ENCODE measurements at places on chromosomes 6 and 20.

DNA sequence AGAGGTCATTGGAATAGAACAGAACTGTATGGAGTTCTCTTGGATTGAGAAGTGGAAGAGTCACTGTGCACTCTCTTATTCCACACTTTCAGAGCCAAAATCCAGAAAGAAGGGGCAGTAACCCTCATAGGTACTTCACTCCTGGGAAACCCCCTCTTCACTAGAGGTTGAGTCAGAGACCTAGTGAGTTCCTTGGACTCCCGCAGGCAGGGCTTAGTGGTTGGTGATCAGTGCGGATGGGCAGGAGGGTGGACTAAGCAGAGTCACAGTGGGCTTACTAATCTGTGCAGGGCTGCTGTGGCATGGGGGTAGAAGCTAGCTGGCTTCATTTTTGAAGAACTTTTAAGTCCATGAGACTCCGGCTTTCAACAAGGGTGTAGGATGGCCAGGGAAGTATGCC, 95.0 kb upstream of the MLN start:
- no peak for DNase-seq

GRCh38 chr20:37353285-37353849, 7.4 kb downstream of the SRC start:
- DNase-seq, result no peak

DNA sequence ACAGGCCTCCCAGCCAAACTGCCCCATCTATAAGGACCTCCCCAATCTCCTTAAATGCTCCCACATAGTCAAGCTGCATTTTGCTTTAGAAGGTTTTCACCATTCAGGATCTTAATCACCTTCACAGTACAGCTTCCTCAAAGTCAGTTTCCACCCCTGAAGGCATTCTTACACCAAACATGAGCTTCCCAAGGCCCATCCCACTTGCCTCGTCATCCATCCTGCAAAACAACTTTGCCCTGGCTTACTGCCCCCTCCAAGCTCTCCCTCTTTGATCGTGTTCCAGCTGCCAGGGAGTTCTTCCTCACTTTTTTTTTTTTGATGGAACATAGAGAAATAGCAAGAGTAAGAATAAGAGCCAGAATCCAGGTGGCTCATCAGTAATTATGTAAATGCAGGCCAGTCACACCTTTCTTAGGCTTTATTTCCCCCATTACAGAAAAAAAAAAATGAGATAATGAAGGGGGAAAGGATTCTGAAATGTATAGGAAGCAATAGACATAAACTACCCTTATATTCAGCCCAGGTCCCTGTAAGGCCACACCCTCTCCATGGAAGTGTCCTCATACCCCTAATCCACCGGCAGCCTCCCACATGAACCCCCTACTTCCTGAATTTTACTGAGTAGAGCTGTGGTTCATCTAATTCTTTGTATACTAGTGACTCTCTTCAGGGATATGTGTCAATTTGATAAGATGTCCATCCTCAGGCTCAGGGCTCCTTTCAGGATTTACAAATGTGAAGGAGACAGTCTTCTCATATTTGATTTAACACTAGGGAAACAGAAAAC, 12.7 kb downstream of the TRIM27 start:
- DNase-seq, result no peak

DNA sequence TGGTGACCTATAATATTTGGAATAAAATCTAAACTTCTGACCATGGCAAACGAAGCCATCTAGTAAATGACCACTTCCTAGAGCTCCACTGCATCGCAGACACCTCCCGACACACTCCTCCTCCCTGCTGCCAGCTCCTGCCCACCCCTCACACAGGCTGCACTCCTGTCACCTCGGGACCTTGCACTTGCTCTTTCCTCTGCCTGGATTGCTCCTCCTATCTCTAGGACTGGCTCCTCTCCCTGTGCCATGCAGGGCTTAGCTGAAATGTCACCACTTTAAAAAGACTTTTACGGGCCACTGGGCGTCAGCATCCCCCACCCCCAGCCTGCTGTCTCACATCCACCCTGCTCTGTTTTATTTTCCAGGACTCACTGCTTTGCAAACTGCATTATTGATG, 87.6 kb upstream of the MC3R start:
- no peak for DNase-seq

- no peak for DNase-seq
Observed at GRCh38 chr6:70592391-70593117, 25.8 kb downstream of the SDHAF4 start.

- no peak for DNase-seq
Observed at GRCh38 chr6:112149236-112149635, 61.8 kb downstream of the FAM229B start.

DNA sequence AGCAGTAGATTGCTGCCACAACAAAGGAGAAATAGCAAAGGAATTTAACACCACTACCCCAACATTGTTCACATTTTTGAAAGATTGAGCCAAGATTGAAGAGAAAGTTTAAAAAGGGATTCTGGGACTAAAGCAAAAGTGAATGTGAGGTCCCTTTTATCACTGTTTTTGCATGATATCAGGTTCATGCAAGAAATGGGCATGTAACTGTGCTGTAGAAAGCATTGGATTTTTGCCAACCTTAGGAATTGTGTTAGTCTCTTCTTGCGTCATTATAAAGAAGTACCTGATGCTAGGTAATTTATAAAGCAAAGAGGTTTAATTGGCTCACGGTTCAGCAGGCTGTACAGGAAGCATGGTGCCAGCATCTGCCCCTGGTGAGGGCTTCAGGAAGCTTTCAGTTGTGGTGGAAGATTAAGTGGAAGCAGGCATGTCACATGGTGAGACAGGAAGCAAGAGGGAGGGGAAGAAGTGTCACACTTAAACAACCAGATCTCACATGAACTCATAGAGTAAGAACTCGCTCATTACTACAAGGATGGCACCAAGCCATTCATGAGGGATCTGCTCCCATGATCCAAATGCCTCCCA, 4.6 kb upstream of the GJB7 start:
- DNase-seq, result no peak

- no peak for DNase-seq
Observed at GRCh38 chr6:26375270-26375669, 7.6 kb upstream of the BTN2A2 start.

DNA sequence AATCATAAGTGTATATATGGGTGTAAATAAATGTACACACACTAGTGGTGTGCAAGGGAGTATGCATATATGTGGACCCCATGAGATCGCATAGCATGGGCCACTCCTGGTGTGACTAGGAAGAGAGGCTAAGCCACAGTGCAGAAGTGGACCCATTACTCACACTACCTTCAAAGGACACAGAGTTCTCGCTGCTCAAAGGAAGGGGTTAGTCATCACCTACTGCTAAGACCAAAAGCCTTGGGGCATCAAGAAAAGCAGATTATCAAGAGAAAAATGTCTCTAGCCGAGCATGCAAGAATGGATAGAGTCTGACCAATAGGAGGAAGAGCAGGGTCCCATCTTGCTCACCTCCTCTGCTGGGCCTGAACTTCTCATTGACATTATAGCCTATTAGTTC, 195.5 kb downstream of the MAFB start:
- DNase-seq, result no peak

DNA sequence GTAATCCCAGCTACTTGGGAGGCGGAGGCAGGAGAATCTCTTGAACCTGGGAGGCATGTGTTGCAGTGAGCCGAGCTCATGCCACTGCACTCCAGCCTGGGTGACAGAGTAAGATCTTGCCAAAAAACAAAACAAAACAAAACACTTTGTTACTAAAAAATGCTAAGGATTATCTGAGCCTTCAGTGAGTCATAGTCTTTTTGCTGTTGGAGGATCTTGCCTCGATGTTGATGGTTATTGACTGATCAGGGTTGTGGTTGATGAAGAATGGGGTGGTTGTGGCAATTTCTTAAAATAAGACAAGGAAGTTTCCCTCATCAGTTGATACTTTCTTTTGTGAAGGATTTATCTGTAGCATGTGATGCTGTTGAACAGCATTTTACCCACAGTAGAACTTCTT, 196.8 kb upstream of the HDDC2 start:
- no peak for DNase-seq

DNA sequence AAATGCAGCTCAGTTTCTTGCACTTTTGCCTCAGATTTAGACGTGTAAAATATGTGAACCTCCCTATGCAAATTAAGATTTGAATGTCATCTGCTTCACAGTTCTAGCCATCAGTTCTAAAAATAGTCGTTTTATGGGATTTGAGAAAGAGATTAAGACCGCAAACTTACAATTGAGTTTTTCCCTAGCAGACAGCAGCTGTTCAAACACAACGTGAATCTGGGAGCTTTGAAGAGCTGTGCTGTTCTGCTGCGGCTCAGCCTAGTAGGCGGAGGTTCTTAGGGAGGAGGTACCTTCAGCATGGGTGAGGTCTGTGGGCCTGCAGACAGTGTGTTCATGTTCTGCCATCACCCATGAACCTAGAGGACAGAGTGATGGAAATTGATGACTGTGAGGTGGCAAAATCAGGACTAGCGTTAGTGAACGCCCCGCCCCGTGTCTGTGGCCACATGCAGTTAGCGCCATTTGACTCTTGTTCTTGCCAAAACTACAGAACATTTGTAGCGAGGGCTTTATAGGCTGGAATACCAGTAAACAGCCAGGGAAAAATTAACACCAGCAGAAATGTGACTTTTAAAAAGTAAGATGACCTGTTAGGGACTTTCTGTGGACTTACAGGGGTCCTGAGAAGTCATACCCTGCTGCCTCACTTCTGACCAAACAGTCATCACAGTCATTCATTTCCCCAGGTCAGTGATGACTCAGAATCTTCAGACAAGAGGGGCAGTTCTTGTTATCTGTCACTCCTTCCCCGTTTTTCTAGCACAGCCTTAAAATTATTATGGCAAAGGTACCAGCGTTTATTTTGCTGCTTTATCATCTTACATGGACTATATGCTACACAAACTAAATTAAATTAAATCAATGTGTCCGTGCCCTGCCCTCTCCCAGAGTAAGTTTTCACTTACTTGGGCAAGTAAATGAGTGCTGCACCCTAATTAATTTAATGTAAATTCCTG, 84.3 kb upstream of the TMEM181 start:
- DNase-seq, result no peak

GRCh38 chr6:130863415-130864230, 36.4 kb downstream of the SMLR1 start:
- no peak for DNase-seq

DNA sequence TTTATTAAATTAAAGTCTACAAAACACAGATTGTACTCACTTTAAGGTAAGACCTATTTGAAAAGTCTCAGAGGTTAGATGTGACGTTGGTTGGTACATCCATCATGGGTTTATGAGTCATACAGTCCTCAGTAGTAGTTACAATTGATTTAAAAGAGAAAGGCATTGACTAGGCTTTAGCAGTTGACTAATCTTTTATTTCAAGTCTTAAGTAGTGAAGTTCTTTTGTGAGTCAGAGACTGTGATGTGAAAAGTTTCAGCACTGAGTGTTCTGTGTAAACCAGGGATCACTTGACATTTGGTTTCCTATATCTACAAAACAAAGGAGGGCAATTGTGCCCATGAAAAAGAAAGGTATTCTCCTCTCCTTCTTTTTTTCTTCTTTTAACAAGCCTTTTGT, 221.3 kb downstream of the GRIK2 start:
- no peak for DNase-seq

GRCh38 chr6:42093582-42094329, 43.4 kb downstream of the TAF8 start:
- DNase-seq, result no peak

GRCh38 chr6:155352811-155353210, 38.5 kb upstream of the TFB1M start:
- no peak for DNase-seq

GRCh38 chr20:4329232-4329631, 313.9 kb upstream of the RNF24 start:
- DNase-seq, result no peak

DNA sequence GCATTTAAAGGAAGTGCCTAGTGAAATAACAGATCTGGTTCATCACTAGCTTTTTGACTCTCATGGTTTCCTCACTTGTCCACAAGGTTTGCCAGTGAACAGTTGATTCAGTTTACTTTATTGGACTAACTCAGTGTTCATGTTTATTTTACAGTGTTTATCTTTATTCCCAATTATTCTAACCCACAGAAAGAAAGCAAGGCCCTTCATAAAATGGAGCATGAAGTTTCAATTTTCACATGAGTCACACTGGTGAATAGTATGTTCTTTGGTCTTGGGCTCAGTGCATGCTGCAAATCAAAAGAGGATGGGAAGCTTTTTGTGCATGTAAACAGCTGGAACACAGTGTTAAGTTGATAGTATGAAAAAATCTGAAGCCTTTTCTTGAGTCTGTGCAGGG, 217.6 kb upstream of the HDDC2 start:
- no peak for DNase-seq

DNA sequence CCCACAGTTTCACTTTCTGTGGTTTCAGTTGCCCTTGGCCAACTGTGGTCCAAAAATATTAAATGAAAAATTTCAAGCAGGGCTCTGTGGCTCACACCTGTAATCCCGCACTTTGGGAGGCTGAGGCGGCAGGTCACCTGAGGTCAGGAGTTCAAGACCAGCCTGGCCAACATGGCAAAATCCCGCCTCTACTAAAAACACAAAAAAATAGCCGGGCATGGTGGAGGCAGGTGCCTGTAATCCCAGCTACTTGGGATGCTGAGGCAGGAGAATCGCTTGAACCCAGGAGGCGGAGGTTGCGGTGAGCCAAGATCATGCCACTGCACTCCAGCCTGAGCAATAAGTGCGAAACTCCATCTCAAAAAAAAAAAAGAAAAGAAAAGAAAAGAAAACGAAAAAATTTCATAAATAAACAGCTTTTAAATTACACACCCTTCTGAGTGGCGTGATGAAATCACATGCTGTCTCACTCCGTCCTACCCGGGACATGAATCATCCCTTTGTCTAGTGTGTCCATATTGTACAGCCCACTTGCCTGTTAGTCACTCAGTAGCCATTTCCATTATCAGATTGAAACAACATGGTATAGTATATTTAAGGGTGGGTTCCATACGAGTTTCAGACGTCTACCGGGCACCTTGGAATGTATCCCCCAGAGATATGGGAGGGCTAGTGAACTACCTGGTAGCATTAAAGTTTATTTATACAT, 11.7 kb downstream of the PTPRK start:
- DNase-seq, result no peak

- no peak for DNase-seq
Observed at GRCh38 chr6:144585217-144585814, 300.2 kb downstream of the UTRN start.

DNA sequence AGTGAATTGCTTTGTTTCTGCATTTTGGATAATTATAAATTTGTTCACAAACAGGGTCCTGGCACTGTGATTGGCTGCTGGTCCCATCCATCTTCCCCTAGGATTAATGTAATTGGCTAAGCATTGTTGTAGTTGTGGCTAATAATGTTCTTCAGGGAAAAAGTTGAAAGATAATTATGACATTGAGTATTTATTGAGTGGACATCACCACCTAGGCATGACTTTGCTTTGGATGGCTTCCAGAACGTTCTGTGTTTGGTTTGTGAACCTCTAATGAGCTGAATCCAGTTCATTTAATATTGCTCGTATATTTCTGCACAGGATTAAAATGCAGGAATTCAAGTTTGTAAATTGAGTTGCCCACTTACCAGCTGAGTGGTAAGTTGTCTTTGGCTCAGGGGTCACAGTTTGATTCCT, 55.1 kb downstream of the ARID1B start:
- no peak for DNase-seq

GRCh38 chr6:13708736-13709135, 2.9 kb downstream of the RANBP9 start:
- no peak for DNase-seq
